Fibroblast of lung (primary cell): ENCODE measurements at places on chromosomes 1 and 21. TPM values are rescaled to one million over a fixed set of nuclear protein-coding genes. Genes with fewer than 3 reads are reported as not detected.

GRCh38 chr1:107788206-107789202, 176.5 kb downstream of the VAV3 start:
- no peak for DNase-seq

Gene SPRR5
- total RNA-seq = not detected in 2 replicates

- no peak for DNase-seq
Measured at GRCh38 chr1:63362073-63362472, 5.4 kb upstream of the ALG6 start.

- no peak for DNase-seq
Measured at GRCh38 chr1:67345556-67345955, 37.9 kb downstream of the IL12RB2 start.
